Left renal pelvis (tissue), 4 donors: ENCODE measurements at places on chromosomes 5 and 9.

DNA sequence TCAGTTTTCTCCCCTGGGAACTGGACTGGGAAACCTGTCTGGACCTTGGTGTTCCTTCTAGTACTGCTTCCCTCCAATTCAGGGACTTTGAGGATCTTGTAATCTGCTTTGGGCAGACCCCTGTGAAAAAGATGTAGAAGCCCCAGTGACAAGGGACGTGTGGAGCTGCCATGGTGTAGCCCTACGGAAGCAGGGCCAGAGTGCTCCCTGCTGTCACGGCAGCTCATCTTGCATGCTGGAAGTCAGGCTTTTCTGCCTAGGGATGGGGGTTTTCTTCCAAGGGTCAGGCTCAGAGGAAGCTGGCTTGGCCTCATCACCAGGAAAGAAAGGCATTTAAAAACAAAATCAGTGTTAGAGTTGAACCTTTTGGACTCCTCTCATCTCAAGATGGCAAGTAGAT, 86.4 kb downstream of the AMBP start:
- no peak for DNase-seq

GRCh38 chr9:89483592-89484474, 14.1 kb downstream of the SEMA4D start:
- DNase-seq: no peak

DNA sequence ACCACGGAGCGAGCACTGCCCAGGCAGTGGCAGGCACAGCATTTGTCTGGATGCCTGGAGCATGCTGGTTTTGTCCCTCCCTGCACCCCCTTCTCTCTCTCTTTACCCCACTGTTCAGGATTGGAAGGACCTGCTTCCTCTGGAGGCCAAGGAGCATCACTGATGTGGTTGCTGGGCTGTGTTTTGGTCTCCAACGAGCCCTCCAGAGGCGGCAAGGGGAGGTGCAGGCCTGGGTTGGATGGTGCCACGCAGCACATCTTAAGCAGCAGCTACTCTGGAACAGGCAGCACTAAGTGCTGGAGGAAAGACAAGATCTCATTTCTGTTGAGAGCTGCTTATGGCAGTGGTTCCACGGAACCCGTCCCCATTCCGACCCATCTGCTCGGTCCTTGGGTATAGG, 139.6 kb downstream of the CMYA5 start:
- no peak for DNase-seq

- no peak for DNase-seq
These were observed 165.8 kb downstream of the SEMA5A start for GRCh38 chr5:9380109-9380508.

GRCh38 chr9:5621327-5621726, 7.6 kb upstream of the RIC1 start:
- no peak for DNase-seq

- DNase-seq: no peak
These were observed at the start of gene RANBP3L for GRCh38 chr5:36301858-36302603. TSS of gene RANBP3L (minus strand) at chr5:36301902. CDS start at chr5:36301416, 486 bp downstream.

DNA sequence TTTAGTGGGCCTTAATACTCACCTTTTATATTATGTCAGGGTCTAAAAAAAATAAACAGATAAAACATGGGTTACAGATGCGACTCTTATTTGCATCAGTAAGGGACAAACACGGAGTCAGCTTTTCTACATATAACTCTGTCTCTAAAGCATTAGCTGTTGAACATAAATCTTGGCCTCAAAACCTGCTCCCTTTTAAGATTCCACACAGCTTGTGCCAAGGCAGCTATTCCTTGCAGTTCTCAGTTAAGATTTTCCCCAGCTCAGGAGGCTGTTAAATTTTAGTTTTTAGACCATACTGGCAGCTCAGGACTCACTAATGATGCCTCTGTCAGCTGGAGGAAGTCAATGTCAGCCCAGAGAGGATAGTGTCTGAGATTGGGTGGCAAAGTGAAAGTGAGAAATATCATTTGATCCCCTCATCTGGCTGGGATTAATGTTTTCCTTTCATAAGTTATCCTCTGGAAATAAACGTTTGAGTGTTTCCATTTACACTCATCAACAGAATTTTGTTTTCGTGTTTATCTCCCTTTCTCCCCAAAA, 287.5 kb downstream of the ELAVL2 start:
- DNase-seq: no peak

DNA sequence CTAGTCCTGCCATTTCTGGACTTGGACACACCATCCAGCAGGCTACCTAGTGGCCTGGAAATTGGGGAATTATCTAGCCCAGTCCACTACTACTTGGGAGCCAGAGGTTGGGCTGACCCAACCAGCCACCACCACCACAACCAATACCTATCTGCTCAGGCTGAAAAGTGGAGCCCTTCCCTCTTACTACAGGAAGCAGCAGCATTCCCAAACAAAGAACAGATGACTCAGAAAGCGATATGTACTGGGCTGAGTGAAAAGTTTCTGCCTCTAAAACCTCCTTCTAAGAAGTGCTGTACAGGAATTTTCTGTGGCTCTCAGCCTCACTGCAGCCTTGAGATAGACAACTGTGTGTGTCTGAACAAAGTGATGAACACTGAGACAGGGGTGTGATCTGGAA, 279.4 kb downstream of the CDH10 start:
- DNase-seq: no peak

DNA sequence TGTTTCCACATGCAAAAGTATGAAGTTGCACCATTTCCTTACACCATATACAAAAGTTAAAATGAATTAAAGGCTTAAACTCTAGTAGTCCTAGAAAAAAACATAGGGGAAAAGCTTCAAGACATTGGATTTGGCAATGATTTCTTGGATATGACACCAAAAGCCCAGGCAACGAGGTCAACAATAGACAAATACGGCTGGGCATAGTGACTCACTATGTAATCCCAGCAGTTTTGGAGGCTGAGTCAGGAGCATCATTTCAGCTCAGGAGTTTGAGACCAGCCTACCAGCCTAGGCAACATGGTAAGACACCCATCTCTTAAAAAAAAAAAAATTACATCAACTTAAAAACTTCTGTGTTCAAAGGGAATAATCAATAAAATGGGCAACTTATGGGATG, 30.9 kb upstream of the SREK1 start:
- no peak for DNase-seq

DNA sequence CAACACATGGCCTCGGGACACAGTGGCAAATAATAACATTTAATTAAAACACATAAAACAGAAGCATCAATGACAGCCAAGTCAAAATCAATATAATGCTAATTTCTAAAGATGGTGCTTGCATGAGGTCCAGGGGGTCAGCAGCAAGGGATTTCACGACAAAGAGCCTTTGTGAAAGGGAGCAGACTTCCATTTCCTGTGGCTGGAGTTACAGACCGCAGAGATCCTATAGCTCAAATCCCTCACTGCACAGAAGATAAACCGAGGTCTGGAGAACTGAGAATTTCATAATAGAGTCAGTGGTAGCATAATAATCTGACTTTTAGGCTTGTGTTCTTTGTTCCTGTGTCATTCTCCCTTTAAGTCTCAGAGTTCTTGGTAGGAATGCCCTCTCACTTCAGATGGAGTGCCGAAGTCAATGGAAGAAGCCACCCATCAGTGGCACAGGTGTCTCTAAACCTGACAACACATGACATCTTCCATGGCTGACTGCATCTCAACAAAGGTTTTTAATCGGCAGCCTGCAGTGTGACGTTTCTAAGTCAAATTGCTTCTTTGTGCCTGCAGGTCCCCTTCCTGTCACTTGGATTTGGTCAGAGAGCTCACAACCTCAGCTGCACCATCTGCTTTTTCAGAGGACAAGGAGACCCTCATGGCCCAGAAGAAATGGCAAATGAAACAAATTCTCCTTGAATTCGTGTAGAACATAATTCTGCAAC, 67.4 kb downstream of the CARTPT start:
- no peak for DNase-seq

GRCh38 chr5:79236970-79237739, 1.2 kb downstream of the JMY start:
- no peak for DNase-seq

DNA sequence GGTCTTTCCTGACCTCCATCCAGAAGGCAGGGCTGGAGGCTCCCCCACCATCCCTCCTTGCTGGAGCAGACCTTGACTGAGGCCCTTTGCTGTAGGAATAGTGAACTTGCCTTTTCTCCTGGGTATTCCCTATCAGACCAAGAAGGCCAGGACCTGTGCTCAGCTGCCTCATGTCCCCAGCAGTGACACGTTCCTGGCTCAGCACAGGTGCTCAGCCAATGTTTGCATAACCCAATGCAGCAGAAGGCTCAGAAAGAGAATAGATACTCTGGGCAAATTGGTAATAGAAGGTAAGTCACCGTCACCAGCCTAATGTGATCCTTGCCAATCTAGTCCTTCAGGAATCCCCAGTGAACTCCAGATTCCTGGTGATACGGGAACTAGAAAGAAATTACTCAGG, 96.4 kb downstream of the ACTL7B start:
- no peak for DNase-seq

GRCh38 chr5:34598177-34598794, 57.8 kb upstream of the RAI14 start:
- DNase-seq: no peak

GRCh38 chr5:148978370-148979082, 84.3 kb downstream of the SH3TC2 start:
- DNase-seq: no peak

GRCh38 chr5:113789769-113790168, 276.3 kb downstream of the YTHDC2 start:
- DNase-seq: no peak

GRCh38 chr9:15813076-15813475, 260.2 kb downstream of the CCDC171 start:
- no peak for DNase-seq

DNA sequence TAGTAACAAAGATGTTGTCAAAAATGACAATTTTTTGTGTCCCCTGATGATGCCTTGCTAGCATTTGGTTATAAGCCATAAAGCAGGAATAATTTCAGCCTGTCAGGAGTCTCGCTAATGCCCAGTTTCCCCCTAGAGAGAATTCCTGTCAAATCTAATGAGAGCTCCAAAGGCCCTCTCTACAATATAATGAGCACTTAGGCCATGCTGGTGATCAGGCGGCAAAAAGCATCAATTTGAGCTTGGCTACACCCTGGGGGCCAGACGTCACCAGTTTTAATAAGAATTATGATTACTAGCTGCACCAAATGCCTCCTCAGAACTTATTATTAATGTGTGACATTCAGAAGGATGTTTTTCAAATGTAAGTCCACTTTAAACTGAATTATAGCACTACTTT, 6.1 kb downstream of the TLE1 start:
- DNase-seq: no peak

GRCh38 chr5:55860288-55860687, 9.1 kb downstream of the IL31RA start:
- no peak for DNase-seq

- no peak for DNase-seq
These were observed 99.5 kb upstream of the LMX1B start for GRCh38 chr9:126514037-126514821.

DNA sequence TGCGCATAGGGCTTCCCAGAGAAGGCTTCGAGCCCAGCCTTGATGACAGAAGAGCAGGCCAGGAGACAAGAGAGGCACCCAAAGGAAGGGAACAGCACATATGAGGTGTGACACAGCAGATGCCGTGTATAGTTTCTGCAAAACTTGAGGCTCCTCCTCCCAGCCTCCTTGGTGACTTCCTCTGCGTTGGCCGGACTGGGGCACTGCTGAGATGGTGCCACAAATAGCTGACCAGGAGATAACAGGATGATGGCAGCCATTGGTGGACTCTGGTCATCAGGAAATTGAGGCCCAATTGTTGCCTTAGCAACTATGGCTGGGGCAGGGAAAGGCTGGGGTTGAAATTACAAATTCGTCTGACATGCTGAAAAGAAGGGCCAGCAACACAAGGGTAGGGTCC, 4.8 kb upstream of the ZNF79 start:
- no peak for DNase-seq

GRCh38 chr9:91882627-91883026, 67.4 kb downstream of the ROR2 start:
- no peak for DNase-seq

- DNase-seq: no peak
These were observed 140.9 kb downstream of the PAX5 start for GRCh38 chr9:36893184-36893583.

DNA sequence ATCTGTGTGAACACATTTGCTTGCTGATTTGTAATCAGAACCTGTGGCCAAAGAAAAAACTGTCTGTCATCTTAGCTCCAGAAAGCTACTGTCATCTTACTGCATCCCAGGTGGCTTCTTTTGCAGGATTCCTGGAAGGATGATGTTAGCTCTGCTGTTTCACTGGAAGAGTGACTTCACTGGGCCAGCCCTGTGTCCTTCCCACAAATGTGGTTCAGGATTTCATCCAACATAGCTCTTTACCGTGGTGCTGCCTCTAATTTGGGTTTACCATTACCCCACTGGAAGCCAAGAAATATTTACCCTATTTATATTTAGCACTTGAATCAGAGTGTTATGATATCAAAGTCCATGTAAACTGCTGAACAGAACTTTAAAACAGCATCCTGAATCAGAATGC, 501.0 kb downstream of the GADD45G start:
- no peak for DNase-seq

- DNase-seq: no peak
These were observed 52.8 kb downstream of the ATP10B start for GRCh38 chr5:160799184-160799583.

DNA sequence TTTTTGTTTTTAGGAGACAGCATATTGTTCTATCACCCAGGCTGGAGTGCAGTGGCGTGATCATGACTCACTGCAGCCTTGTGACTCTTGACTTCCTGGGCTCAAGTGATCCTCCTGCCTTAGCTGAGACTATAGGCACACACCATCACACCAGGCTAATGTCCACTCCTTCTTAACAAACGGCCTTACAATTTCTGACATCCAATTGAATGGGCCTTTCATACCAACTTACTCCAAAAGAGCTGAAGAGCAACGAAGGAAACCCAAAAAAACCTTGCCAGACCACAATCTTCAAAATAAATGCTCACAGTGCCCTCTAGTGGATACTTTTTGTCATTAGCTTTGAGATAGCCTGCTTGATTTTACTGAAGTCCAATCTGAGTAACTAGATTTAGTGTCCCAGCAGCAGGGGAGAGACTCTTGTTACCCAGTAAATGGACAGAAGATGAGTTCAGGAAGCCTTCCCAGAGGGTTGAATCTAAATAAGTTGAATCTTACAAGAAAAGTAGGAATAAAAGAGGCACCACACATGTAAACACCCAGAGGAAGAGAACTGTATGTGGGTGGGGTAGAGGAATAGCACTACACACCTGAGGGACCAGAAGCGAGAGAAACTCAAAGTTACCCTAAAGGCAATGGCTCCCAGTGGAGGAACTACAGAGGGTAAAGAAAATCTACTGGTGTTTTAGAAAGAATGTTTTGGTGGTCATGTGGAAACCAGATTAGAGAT, 9.3 kb downstream of the ZNF622 start:
- no peak for DNase-seq

DNA sequence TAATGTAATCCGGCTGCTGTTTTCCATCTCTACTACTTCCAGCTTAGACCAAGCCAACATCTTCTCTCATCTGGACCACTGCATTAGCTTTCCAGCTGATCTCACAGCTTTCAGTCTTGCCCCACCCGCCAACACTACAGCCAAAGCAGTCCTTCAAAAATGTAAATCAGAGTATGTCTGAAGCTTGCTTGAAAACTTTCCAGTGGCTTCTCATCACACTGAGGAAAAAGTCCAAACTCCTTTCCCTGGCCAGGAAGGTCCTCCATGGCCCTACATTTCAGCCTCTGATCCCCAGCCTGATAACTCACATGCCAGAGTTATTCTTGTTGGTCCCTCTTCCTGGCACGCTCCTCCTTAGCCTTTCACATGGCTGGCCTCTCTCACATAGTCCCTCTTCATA, 38.5 kb downstream of the TTC1 start:
- DNase-seq: no peak
